ENCODE measurements at places on chromosomes 16 and 17.

GRCh38 chr16:68490829-68491575 lies 42.7 kb upstream of the SMPD3 start:
- no peak for DNase-seq

DNA sequence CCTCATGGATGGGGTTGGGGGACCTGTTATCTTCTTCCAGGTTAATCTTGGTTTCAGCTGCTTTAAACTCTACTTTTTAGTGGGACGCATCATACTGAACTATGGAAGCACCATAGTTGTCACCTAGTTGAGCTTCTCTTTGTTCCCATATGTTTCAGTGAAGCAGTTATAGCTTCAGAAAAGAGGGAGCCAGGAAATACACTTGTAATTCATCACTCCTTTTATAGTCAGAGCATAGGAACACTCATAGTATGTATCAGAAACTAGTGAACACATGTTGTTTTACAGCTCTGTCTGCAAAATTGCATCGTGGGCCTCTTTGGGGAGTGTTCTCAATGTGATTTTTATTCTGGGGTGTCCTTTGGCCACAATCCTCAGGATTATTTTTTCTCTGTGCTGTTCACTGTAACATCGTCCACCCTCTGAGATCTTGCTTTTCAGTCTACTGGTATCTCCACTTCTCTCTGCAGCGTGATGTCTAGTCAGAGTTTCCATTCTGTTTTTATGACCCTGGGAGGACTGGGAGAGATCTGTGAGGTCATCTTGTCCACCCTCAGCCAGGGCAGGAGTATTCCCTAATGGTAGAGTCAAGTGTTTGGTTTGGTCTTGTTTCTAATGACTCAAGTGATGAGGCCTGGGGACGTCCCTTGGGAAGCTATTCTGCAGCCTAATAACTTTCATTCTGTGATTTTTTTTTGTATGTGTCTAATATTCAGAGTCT lies 585.4 kb downstream of the WWOX start:
- no peak for DNase-seq

DNA sequence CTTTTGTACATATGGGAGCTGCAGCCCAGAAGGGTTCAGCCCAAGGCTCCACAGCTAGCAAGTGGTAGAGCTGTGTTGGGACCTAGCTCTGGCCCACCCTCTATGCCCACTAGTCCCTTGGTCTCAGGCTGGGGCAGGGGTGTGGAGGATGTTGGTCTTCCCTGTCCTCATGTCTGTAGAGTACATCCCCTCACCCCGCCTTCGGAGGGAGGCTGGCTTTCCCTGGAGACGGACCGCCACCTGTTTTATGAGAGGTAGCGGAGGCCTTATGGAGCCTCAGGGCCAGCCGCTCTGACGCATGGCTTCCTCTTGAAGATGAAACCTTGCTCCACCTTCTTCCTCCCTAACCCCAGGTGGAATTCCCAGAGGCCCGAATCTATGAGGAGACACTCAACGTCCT lies 8.4 kb downstream of the TNFAIP1 start:
- no peak for DNase-seq

DNA sequence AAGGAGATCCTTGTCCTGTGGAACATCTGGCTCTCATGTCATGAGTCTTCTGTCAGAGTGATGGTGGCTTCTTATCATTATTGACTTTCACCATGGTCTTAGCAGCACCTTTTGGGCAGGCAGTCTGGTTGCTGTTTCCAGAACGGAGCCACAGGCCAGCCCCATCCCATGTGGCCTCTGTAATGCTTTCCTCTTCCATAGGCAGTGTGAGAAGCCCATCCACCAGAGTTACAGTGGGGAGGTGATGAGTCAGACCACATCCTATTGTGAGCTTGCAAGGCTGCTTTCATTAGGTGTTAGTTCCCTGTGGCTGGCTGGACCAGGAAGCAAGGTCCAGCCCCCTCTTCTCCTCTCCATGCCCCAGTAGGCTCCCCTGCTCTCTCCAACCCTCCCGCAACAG lies 30.8 kb upstream of the SPACA3 start:
- DNase-seq: no peak

DNA sequence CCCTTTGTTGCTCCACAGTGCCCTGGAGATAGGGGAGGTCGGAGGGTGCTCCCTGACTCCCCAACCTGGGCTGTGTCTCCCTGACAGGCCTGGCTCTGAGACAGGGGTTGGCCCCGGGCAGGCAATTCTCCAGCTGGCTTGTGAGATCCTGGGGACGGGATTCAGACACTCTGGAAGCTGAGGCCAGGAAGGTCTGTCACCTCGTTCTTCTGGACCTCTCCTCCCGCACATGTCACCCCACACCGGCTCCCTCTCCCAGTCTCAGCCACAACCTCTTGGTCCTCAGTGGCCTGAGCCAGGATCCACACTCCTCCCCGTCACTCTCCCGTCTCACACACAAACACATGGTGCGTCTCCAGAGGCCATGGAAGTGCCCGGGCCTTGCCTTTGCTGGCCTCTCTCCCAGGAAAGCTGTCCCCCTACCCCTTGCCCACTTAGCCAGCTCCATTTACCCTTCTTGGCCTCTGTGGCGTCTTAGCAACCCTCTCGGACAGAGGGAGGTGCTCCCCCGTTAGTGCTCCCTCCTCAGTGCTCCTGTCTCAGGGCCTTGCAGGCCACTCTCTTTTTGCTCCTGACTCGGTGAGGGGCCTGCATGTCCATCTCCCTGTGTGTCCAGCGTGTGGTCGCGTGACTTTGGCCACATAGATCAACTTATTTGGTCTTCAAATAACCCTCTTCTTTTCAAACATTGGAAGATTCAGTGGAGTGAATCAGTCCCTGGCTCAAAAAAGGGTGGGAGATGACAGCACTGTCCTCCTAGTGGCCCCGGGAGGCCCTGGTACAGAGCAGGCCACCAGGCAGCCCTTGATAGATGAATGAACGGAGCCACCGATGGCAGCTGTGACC lies 747 bp downstream of the ADGRG3 start:
- no peak for DNase-seq

DNA sequence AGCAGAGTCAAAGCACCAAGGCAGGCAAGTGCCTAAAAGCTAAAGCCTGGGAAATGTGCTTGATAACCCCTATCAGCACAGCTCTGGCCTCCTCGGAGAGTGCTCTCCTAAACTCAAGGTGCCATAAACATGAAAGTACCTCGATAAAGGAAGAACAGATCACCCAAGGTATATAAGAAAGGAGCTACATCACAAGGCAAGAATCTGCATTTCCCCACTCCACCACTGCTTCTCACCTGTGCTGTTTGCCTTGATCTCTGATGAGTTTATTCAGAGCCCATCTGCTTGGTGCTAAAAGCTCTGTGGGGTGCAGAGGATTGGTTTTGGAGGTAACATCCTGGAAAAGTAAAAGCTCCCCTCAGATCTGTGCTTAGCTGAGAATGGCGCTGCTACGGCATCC lies 449.5 kb upstream of the CDH5 start:
- no peak for DNase-seq

DNA sequence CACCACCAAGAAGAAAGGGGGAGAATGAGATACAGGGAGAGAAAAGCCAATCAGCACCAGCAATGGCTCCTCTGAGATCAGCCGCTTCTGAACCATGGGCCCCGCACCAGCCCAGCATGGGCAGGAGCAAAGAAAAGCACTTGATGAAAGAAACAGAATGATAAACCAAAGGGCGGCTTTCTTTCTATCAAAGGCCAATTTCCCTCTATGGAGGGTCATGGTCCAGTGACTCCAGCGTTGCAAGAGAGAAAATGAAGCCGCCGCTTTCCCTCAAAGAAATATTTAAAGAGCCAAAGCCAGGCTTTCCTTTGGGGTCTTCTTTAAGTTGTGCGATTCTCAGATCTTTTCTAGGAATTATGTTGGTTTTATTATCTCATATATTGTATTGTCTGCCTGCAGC lies 84.8 kb upstream of the CACNG5 start:
- no peak for DNase-seq

- DNase-seq: no peak
Measured at GRCh38 chr17:819251-819650, 37.1 kb downstream of the MRM3 start.

DNA sequence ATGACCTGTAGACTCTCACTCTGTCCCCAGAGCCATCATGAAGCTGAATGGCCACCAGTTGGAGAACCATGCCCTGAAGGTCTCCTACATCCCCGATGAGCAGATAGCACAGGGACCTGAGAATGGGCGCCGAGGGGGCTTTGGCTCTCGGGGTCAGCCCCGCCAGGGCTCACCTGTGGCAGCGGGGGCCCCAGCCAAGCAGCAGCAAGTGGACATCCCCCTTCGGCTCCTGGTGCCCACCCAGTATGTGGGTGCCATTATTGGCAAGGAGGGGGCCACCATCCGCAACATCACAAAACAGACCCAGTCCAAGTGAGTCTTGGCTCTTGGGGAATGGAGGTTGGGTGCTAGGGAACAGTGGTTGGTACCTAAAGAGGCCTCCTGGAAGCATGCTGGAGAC lies 41.0 kb downstream of the IGF2BP1 start:
- DNase-seq: no peak

GRCh38 chr17:35731917-35732805 lies 722 bp downstream of the RASL10B start:
- no peak for DNase-seq

DNA sequence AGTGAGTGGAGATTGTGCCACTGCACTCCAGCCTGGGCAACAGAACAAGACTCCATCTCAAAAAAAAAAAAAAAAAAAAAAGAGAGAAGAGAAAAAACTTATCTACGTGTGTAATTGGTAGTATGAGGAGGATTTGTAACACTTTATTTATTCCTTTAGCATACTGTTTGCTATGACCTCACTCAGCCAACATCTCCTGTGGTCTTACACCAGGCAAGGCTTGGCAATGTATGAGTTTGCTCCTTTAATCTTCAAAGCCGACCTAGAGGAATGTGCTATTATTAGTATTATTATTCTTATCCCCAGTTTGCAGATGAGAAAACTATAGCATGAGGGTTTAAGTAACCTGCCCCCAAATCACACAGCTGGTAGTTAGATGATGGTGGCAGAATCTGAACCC lies 35.8 kb upstream of the HAPSTR1 start:
- no peak for DNase-seq

DNA sequence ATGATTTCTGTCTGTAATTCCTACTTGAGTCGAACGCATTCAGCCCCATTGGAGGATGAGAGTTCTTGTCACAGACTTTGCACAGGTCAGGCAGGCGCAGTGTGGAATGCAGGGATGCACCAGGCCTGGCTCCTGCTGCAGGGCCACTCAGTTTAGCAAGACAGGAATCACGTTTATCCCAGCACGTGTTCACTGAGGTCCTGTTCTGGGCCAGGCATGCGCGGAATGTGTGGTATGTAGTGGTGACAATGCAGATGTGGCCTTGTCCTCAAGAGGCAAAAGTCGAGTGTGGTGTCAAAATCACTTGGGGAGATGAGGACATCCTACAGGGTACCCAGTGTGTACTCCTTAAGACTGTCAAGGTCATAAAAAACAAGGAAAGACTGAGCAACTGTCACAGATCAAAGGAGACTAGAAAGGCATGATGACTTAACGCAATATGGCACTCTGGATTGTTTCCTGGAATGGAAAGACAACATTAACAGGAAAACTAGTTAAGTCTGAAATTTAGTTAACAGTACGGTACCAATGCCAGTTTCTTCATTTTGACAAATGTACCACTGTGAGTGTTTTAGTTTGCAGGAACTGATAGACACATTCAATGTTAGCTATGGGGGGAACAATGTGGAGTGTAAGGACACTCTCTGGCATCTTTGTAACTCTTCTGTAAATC lies 121.5 kb upstream of the ADAMTS18 start:
- no peak for DNase-seq

DNA sequence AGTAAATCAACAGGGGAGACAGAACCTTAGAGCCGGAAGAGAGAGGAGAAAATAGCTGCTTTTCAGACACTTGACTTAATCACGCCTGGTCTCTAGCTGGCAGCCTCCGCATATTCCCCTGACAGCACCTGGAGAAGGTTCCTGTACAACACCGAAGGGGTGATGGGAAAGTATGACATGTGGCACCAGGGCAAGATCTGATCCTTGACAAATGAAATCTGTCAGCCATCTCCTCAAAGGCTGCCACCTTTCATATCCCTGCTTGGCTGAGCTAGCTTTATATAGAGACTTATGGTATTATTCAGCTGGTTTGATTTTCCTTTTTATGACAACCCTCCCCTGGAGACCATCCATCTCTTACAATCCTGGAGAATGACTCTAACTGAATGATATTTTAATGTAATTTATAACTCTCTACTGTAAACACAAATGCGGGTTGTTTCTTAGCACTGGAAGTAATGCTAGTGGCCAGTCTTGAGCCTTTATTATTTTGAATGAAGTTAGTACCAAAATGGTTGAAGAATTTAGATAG lies 1205.3 kb upstream of the CDH8 start:
- no peak for DNase-seq

DNA sequence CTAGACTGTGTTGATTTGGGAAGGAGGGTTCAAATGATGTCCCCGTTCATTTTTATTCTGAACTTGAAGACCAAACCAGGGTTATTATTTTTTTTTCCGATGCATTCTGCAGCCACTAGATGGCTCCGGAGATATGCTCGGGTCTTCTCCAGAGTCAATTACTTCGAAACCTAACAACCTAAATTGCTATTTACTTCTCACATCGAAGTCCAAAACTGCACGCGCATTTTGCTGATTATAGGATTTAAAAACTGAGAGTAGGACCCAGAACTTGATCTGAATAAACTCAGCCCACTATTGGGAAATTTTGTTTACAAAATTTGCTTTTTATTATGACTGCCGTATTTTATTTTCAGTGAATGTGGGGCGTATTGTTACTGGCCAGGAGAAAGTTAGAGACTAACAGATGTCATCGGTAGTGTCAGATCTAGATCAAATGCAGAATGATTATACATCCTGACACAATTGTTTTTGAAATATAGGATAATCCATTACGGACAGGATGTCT lies 263.8 kb downstream of the HS3ST3A1 start:
- peak; percentile 59 for DNase-seq

DNA sequence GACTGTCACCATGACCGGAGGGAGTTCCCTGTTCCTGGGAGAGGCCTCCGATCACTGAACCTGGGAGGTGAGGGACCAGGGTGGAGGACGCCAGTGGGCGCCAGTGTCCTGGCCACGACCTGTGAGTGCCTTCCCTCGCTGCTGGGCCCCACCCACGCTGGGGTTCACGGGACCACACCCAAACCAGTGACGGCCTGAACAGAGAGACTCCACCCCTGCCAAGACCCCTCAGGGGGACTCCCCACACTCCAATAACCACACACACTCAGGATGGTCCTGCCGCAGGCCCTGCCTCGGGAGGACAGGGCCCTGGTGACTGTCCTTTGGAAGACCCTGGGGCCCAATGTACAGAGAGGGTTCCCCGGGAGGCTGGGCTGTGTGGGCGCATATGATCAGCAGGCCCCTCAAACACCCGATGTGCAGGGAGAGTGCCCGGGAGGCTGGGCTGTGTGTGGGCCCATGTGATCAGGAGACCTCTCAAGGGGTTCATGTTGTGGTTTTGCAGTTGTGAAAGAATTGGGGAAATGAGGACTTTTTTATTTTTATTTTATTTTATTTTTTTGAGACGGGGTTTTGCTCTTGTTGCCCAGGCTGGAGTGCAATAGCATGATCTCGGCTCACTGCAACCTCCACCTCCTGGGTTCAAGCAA lies 26.6 kb downstream of the TPSD1 start:
- DNase-seq: no peak

- DNase-seq: no peak
Measured at GRCh38 chr17:80312621-80313135, 52.0 kb downstream of the RNF213 start.

Measured in suppressor macrophage treated with lipopolysaccharide for 1 hour (primary cell).